ENCODE measurements at places on chromosomes 5 and 9.
A peak's percentile ranks its signal among the peaks of the same experiment; 100 is the strongest.

DNA sequence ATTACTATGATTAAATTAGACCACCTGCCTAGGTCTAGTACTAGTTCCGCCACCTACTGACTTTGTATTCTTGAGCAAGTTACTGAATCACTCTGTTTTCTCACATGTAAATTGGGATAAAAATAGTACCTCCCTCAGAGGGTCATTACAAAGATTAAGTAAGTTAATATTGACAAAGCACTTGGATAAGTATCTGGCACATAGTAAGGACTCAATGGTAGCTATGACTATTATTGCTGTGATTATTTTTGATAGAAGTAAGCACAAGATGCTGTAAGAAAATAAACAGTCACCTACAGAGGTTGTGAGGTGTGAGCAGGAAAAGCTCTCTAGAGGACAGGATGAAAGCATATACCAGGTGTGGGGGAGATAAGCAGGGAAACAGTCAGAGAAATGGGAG, 173.1 kb upstream of the PAPPA start:
- ATAC-seq = no peak
- H3K36me3 ChIP-seq = no peaks in the 10 kb centered on the region
- H3K27me3 ChIP-seq = no peaks in the 10 kb centered on the region
- H3K27ac ChIP-seq = no peak overlapping the region
- no peak overlapping the region for H3K4me3 ChIP-seq
- no peaks in the 10 kb centered on the region for H3K4me1 ChIP-seq

DNA sequence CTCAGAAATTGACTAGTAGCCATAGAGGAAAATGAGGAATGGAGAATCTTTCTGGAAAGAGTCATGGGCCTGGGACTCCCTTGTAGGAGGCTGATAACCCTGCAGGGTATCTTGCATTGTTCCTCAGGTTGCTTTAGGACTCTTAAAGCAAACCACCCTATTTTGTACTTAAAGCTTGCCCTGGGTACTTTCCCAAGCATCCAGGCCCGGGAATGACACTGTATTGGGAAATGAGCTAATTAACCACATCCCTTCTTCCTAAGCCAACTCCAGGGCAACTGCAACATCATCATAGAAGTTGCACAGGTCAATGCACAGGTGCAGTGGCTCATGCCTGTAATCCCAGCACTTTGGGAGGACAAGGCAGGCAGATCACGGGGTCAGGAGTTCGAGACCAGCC, 55.9 kb downstream of the UGCG start:
- no peaks in the 10 kb centered on the region for H3K36me3 ChIP-seq
- peaks cover 38% of the 10 kb centered on the region for H3K4me1 ChIP-seq
- no peak for ATAC-seq
- H3K4me3 ChIP-seq = no peak overlapping the region
- H3K27me3 ChIP-seq = no peaks in the 10 kb centered on the region

DNA sequence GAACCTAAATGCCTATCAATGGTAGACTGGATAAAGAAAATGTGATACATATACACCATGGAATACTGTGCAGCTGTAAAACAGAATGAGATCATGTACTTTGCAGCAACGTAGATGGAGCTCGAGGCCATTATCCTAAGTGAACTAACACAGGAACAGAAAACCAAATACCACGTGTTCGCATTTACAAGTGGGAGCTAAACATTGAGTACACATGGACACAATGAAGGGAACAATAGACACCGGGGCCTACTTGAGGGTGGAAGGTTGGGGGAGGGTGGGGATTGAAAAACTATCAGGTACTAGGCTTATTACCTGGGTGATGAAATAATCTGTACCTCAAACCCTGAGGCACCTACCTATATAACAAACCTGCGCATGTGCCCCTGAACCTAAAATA, 22.4 kb upstream of the DEPDC1B start:
- no peak for ATAC-seq
- H3K4me1 ChIP-seq = no peaks in the 10 kb centered on the region
- no peaks in the 10 kb centered on the region for H3K36me3 ChIP-seq
- H3K4me3 ChIP-seq = no peak overlapping the region
- no peak overlapping the region for H3K27ac ChIP-seq
- H3K27me3 ChIP-seq = peaks cover 32% of the 10 kb centered on the region

GRCh38 chr9:93809204-93809940, 145.8 kb downstream of the BARX1 start:
- H3K27me3 ChIP-seq = no peaks in the 10 kb centered on the region
- no peak for ATAC-seq
- H3K4me3 ChIP-seq = no peak overlapping the region
- H3K36me3 ChIP-seq = no peaks in the 10 kb centered on the region
- H3K27ac ChIP-seq = no peak overlapping the region

GRCh38 chr5:81179959-81180358, 53.2 kb upstream of the CKMT2 start:
- peaks cover 19% of the 10 kb centered on the region for H3K4me1 ChIP-seq
- H3K4me3 ChIP-seq = no peak overlapping the region
- no peak for ATAC-seq
- no peaks in the 10 kb centered on the region for H3K27me3 ChIP-seq
- no peak overlapping the region for H3K27ac ChIP-seq

DNA sequence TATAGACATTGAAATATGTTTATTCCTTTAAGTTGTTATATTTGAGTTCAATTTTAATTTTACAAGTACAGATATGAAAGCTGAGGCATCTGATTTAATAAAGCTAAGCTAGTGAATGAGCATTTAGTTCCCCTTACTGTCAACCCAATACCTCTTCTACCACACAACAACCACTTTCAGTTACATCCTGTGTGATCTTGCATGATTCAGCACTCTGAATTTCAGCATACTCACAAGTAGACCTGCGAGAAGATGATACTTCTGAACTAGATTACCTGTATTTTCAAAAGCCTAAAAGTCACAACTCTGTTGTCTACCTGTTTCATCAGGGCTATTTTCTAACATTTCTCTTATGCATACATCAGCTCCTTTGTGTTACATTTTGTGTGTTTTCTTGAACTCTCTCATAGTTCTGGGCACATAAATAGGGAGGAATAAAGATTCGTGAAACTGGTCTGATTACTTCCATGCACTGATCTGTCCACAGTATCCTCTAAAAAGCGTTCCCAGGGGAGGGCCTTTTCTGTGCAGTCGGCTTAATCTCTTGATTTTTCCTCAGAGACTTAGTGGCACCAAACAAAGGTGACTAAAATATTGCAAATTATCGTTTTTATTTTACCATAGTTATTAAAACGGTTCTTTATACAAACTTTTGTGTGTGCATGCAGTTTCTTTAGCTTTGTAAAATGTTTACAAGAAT, 2025.5 kb upstream of the NUDT12 start:
- no peak overlapping the region for H3K4me3 ChIP-seq
- no peaks in the 10 kb centered on the region for H3K36me3 ChIP-seq
- ATAC-seq = no peak
- no peak overlapping the region for H3K27ac ChIP-seq

DNA sequence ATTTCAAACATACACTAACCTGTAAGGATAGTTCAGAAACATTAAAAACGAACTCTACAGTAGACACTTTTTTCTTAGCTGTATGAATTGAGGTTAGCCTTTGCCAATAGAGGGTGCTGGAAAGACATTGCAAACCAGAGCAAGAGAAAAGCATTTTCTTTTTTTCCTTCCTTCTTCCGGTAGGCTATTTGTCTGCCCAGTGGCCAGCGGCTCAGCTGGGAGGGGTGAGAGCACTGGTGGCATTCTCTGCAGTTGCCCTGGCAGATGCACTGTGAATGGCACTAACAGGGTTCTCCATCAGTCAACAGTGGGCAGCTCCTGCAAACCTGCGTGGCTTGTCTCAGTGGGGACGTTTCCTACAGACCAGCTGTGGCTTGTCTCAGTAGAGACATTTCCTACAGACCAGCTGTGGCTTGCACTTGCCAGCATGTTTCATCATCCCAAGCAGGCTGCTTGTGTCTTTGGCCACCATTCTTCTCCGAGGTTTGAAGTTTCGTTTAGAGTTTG, 984.5 kb upstream of the CDH18 start:
- no peaks in the 10 kb centered on the region for H3K36me3 ChIP-seq
- peak overlapping the region; percentile 65 for H3K27ac ChIP-seq
- peaks cover 13% of the 10 kb centered on the region for H3K4me1 ChIP-seq
- ATAC-seq = peak; percentile 84

DNA sequence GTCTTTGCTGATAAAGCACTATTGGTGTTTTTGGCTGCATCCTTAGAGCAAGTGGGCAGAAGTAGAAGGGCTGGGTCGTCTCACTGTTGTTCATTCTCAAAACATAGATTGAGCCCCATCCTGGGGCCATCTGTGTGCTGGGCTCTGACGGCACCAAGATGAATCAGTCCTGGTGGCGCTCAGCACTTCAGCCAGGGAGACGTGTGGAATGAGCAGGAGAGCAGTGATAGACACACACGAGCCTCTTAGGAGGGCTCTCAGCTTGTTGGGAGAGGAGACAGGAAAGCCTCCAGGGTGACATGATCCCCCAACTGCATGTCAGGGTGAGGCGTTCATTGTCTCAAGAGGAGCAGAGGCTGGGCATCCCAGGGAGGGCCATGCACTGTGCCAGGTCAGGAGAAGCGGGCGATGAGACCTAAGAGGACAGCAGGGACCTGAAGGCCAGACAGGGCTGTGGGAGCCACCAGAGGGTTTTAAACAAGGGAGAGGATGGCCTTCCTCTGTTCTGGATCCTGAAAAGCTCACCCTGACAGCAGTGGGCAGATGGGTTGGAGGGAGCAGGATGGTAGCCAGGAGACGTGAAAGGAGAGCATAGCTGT, 115.8 kb downstream of the DAB2IP start:
- no peak overlapping the region for H3K4me3 ChIP-seq
- H3K27ac ChIP-seq = no peak overlapping the region
- H3K36me3 ChIP-seq = no peaks in the 10 kb centered on the region
- no peak for ATAC-seq
- no peaks in the 10 kb centered on the region for H3K4me1 ChIP-seq

GRCh38 chr5:5523066-5523505, 100.6 kb downstream of the ICE1 start:
- no peak overlapping the region for H3K27ac ChIP-seq
- H3K4me1 ChIP-seq = peaks cover 18% of the 10 kb centered on the region
- ATAC-seq = peak; percentile 41
- H3K27me3 ChIP-seq = no peaks in the 10 kb centered on the region
- peak overlapping the region; percentile 17 for H3K4me3 ChIP-seq

- H3K27ac ChIP-seq = no peak overlapping the region
- no peak for ATAC-seq
- H3K4me3 ChIP-seq = no peak overlapping the region
- no peaks in the 10 kb centered on the region for H3K36me3 ChIP-seq
- H3K27me3 ChIP-seq = peaks cover 69% of the 10 kb centered on the region
These were observed 17.8 kb downstream of the IRX4 start for GRCh38 chr5:1864896-1865440.

DNA sequence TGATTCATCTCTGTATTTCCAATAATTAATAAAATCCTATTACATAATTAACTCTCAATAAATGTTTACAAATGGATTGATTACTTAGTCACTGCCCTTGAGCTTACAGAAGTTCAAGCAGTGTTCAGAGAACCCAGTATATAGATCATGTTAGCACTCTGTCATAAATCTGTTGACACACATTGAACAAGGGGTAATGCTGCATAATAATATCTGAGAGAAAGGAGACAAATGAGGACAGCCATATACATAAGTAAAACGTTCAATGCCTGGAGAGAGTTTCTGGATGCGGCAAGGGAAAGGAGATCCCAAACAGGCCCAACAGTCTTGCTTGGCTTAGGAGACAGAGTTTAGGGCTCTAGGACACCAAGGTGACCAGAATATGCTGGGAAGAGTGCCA, 270.2 kb downstream of the FBXL17 start:
- H3K4me1 ChIP-seq = no peaks in the 10 kb centered on the region
- no peak overlapping the region for H3K27ac ChIP-seq
- ATAC-seq = no peak
- no peaks in the 10 kb centered on the region for H3K27me3 ChIP-seq
- H3K4me3 ChIP-seq = no peak overlapping the region

- H3K4me1 ChIP-seq = peaks cover 29% of the 10 kb centered on the region
- ATAC-seq = no peak
- H3K4me3 ChIP-seq = peak overlapping the region; percentile 93
- no peaks in the 10 kb centered on the region for H3K36me3 ChIP-seq
These were observed 87.5 kb downstream of the ANXA2R start for GRCh38 chr5:42952578-42952974.

DNA sequence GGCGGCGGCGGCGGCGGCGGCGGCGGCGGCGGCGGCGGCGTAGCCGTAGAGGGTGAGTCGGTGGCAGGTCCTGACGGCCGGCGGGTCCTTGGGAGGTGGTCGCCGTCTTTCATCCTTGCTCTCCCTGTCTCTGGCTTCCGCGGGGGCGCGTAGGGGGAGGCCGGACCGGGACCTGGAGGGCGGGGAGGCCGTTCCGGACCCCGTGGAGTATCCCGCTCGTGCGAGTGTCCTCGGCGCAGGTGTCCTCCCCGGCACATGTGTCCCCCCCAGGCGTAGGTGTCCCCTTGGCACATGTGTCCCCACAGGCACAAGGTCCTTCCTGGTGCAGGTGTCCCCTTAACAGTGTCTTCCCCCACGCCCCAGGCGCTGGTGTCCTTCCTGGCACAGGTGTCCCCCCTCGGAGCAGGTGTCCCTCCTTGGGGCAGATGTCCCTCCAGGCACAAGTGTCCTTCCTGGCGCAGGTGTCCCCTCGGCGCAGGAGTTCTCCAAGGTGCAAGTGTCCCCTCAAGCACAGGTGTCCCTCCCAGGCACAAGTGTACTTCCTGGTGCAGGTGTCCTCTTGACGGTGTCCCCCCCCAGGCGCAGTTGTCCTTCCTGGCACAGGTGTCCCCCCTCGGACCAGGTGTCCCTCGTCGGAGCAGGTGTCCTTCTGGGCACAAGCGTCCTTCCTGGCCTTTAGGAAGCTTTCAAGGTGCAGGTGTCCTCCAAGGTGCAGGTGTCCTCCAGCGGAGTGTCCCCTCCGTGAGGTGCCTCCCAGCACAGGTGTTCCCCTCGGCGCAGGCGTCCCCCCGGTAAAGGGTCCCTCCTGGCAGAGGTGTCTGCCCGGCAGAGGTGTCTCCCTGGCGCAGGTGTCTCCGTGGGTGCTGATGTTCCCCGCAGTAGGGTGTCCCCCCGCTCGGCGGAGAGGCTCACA, 519 bp downstream of the EXOC3 start:
- peak overlapping the region; percentile 95 for H3K27ac ChIP-seq
- H3K4me1 ChIP-seq = peaks cover 85% of the 10 kb centered on the region
- peak; percentile 56 for ATAC-seq
- peaks cover 39% of the 10 kb centered on the region for H3K36me3 ChIP-seq

DNA sequence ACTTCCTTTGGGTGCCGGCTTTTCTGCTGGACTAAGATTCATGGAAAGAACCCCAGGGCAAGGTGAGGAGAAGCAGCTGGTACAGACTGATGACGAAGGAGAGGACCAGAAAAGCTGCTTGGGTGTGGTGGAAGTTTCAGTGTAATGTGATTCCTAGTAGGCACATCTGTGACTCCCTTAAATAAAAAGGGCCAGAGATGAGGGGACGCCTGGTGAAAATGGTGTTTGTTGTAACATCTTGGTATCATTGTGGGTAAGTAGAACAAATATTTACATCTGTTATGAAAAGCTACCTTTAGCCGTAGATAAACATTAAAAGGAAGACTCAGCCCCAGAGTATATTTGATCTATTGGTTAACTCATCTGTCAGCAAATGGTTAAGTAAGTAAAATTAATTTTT, 33.8 kb downstream of the OTULINL start:
- peaks cover 15% of the 10 kb centered on the region for H3K27me3 ChIP-seq
- no peaks in the 10 kb centered on the region for H3K4me1 ChIP-seq
- H3K36me3 ChIP-seq = no peaks in the 10 kb centered on the region
- H3K27ac ChIP-seq = no peak overlapping the region
- no peak overlapping the region for H3K4me3 ChIP-seq

GRCh38 chr5:38463634-38464521, 92.6 kb downstream of the LIFR start:
- no peaks in the 10 kb centered on the region for H3K36me3 ChIP-seq
- ATAC-seq = no peak
- H3K27me3 ChIP-seq = peaks cover 32% of the 10 kb centered on the region
- H3K4me3 ChIP-seq = no peak overlapping the region

Measured in stimulated activated memory B cell treated with anti-CD40 and anti-IgM and Interleukin-4, amounts not matched to agents 10 μg/mL and 1 μg/mL and 100 μg/mL, for 72 hours (primary cell).